ENCODE measurements at places on chromosomes 5 and 9.
A peak's percentile ranks its signal among the peaks of the same experiment; 100 is the strongest.

DNA sequence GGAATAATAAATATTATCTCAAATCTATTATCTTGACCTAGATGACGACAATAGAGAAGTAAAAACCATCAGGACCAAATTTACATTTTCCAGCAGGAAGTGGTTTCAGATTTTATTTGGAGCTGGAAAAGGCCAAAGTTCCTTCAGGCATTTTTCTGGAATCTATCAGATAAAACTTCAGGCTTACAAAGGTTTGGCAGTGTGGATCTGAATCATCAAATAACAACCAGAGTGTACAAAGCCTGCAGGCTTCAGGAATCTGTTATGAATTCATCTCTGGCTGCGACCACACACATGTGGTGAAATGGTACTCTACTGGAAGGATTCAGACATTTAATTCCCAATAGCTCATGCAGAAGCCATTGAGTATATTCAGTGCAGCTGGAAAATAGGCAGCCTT, 726.4 kb upstream of the GRAMD2B start:
- DNase-seq = no peak

- DNase-seq = peak; percentile 71
These were observed 82.2 kb upstream of the ICE1 start for GRCh38 chr5:5340206-5340729.

DNA sequence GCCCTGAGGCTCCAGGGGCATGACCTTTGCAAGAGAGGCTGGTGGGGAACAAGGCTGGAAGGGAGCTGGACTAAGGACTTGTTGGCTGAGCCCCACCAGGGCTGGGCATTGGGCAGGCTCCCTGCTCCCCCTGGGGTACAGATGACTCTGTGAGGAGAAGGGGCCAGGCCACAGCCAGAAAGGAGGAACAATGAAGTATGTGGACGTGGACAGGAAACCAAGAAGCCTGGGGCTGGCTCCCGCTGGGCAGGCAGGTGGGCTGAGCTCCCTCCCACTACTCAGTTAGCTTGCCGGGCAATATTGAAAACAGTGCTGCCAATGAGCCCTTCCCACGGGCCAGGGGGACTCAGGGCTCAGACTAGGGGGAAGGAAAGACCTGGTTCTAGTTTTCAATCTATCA, 66.1 kb upstream of the SPTLC1 start:
- no peak for DNase-seq

DNA sequence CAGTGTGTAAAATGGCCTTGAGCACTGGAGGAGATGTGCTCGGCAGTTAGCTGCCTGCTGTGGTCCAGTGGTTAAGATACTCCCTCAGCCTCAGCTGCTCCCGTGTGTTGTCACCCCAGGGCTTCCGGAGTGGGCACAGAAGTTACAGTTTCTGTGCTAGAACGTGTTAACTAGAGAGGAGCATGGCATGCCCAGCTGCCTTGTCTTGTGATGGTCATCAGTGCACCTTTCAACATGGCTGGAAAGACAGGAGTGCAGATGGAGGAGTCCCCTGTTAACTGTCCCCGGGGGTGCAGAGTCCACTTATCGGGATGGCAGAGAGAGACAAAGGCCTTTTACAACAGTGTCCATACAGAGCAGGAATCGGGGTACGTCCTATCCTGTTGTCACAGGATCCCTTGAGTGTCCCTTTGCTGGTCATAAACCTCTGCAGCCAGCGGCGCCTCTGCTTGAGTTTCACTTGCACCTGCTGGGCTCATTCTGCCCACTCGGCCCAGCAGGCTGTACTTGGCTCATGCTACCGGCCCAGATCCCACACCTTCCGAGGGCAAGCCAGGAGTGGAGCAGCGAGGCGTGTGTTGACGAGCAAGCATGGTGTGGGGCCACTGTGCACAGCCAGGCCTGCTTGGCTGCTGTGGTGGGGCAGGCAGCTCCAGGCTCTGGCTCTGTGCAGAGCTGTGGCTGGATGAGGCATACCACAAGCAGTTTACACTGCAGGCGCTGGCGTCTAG, 112.6 kb downstream of the EHMT1 start:
- DNase-seq = no peak

- no peak for DNase-seq
These were observed 220.1 kb upstream of the DMAC1 start for GRCh38 chr9:8019636-8020035.

DNA sequence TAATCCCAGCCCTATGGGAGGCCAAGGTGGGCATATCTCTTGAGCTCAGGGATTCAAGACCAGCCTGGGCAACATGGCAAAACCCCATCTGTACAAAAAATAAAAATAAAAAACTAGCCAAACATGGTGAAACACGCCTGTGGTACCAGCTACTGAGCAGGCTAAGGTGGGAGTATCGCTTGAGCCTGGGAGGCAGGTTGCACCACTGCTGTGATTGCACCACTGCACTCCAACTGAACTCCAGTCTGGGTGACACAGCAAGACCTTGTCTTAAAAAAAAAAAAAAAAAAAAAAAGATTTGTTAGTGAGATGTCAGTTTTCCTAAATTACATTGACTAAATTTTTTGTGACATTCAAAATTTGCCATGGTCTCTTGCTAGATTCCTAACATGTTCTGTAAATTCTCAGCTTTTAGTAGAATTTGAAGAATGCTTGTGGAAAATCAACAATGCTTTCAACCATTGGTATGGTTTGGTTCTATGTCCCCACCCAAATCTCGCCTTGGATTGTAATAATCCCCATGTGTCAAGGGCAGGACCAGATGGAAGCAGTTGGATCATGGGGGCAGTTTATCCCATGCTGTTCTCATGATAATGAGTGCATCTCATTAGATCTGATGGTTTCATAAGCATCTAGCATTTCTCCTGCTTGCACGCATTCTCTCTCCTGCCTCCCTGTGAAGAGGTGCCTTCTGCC, 236.1 kb downstream of the ARRDC3 start:
- no peak for DNase-seq

- no peak for DNase-seq
These were observed 43.9 kb downstream of the FNBP1 start for GRCh38 chr9:129999141-129999510.

DNA sequence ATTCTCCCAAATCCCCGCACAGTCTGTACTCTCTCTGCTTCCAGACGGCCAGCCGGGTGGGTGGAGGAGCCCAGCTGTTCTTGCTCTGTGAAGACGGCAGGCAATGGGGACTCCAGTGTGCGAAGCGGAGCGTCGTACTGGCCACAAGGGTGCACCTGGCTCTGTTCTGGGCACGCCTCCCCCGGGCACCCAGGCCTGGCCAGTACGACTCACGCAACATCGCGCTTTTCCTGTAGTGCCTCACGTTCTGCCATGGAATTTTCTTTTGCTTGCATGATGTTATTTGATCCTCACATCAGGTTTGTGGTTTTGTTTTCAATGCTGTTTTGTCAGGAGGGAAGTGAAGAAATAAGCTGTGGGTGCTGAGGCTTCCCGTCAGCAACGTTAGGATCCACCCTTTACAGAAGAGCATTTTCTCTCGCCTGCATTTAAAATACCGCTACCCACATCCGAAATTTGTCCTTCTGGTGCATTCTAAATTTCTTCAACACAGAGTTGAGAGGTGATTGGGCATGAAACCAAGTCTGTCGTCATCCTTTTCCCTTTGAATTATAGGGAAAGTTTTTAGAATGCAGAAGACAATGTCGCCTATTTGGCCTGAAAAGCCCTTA, 311.7 kb downstream of the TRIM36 start:
- no peak for DNase-seq

DNA sequence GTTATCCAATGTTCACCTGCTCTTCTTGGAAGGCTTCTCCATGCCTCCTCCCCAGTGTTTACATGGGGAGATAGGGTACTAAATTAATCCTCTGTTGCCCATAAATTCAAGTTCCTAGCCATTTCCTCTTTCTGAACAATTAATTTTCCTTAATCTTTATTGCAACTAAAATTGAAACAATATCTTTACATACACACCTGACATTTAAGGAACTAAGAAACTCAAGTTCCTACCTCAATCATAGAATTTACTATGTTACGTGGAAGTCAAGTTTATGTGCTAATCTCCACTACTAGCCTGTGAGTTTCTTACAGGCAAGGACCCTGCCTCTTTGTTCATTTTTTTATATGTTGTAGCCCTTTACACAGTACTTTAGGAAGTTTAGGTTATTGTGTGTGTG, 10.1 kb upstream of the ADRB2 start:
- no peak for DNase-seq

DNA sequence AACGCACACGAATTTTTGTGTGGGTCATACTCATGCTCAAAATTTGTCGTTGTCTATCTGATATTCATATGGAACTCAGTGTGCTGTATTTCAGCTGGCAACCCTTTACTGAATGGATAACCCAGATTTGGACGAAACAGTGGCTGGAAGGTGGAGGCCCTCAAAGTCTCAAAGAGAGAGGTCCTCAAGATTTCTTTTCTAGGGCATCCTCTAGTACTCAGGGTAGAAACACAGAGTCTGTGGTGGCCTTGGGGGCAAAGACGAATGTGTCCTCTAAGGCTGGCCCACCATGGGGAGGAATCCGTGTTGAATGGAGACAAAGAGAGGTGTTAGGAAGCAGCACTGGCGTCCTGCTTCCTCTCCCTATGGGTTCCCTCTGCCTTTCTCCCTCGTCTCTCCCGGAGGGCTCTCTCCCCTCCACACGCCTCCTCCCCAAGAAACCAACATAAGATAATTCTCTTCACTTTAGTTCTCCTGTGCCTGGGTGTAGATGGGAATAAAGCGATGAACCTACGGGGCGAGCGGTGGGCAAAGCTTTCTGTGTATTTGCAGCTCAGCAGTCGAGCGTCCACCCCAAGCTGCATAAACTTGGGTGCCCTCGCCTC, 333.7 kb downstream of the CWC27 start:
- no peak for DNase-seq

- DNase-seq = no peak
These were observed 54.6 kb upstream of the TNFAIP8 start for GRCh38 chr5:119301210-119301609.

DNA sequence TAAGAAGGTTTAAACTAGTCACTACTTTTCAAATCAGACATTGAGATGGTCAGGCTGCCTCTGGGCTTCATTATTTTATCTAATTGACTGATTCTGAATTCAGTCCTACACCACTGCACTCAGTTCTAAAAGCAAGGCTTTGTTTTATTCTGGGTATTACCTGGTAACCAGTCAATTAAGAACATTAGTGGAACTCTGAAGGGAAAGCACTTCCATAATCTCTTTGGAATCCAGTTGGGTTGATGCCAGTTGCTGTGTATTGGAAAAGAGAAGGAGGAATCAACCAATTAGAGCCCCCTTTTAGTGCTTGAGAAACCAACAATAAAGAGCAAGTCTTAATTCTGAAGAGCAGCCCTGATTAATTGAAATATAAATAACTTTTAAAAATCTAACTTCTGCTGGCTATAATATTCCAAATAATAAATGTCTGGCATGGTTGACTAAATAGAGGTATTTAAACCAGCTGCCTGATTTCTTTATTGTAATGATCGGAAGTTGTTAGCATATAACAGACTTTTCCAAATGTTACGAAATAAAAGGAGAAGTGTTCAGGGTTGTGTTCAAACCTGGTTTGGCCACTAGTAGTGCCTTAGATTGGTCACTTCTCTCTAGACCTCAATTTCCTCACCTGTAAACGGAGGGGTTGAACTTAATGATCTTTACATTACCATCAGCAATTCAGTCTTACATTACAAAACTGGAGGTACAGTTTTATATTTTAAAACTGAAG, 32.0 kb downstream of the CPEB4 start:
- peak; percentile 96 for DNase-seq

- DNase-seq = no peak
These were observed 4.3 kb upstream of the LNPEP start for GRCh38 chr5:96931605-96932004.

All from retinal pigment epithelial cell (primary cell).